ENCODE measurements at places on chromosomes 3 and 15.

DNA sequence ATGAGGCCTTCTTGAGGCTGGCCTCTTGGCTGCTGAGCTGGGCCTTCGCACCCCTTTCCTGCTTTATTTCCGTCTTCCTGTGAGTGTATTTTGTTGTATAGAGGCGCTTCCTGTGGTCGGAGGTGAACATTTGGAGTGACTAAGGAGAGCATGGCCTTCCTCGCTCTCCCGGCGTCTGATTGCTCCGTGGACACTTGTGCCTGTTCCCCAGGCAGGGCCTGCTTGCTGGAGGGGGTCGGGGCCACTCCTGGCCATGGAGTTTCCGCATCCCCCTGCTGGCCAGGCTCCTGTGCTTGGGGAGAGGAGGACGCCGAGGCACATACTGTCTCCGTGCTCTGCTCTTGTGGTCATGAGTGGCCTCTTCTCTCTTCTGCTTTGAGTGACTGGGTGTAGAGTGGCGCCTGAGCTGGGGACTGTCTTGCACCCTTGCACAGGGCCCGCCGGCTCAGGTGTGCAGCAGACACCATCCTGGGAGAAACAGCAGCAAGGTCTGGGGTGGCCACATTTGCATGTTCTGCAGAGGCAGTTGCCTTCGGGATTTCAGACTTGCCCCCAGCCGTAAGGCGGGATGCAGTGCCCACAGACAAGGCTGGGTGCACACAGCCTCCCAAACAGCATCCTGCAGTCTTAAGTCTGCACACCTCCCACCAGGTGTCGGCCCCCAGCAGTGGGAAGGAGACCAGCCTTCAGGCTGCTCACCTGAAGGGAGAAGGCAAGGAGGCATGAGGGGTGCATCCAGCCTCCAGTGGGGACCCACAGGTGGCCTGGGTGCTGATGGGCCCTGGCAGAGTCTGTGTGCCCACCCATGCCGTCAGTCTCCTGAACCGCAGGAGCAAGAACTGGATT is 16.4 kb downstream of the KLF13 start:
- DNase-seq, result no peak

- DNase-seq, result no peak
These were observed 65.1 kb downstream of the HMCES start for GRCh38 chr3:129343643-129344360.

GRCh38 chr3:100993309-100993708 is at the start of gene ABI3BP:
Gene ABI3BP, minus strand, starts transcription at chr3:100993421. Its CDS starts 37 bp downstream, at chr3:100993384.
- no peak for DNase-seq

DNA sequence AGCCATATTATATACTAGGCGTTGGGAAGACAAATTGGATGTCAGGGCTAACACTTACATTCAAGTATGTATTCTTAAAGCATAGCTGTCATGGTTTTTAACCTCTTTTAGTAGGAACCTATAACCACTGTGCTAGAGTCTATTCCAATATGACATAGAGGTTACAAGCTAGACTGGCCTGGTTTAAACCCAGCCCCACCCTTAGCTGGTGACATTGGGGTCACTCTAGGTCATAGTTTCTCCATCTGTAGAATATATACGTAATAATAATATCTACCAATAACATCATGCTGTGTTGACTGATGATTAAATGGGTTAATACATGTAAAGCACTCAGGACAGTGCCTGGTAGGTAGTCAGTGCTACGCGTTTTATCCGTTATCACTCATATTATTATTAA is 16.7 kb downstream of the NRROS start:
- DNase-seq, result no peak

DNA sequence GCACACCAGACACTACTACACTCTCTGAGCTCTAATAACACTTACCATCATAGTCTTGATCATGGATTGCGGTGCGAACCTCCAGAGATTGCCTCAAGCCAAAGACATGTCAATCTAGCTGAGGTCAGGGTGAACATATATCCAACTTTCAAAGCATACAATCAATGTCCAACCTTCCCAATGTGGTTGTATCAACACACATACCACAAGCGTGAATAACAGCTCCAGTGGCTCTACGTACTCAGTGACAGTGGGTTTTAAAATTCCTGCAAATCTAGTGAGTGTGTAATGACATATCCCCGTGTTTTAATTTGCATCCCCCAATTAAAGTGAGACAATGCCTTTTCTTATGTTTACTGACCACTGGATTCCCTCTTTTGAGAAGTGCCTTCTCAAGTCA is 29.6 kb downstream of the SFMBT1 start:
- DNase-seq, result no peak

DNA sequence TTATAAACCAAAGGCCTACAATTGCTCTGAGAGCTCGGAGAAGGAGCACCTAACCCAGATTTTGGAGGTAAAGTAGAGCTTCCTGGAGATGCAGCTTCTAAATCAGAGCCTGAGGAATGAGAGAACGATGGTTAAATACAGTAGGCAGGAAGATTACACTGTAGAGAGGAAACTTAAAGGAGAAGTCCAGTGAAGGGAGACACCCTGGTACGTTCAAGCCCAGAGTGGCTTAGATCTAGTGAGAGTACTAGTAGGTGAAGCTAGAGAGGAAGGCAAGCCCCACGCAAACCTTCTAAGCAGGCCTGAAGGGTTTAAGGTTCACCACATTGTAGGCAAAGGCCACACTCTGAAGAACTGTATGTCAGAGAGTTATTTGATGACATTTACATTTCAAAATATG is 33.4 kb downstream of the SLC49A4 start:
- DNase-seq, result no peak

- no peak for DNase-seq
These were observed 311.7 kb upstream of the SEMA6D start for GRCh38 chr15:47405365-47406162.

- DNase-seq, result no peak
These were observed 28.7 kb downstream of the LRRK1 start for GRCh38 chr15:100947760-100948429.

GRCh38 chr3:184748219-184749135 is 36.6 kb upstream of the MAGEF1 start:
- no peak for DNase-seq

GRCh38 chr3:136332302-136332701 is 82.2 kb downstream of the PCCB start:
- no peak for DNase-seq

Data from activated T-helper 2 cell treated with anti-CD3 and anti-CD28 coated beads, Interferon-gamma antibody, Interleukin-2, Interleukin-4, amounts not matched to agents 10 μg/mL and 5 μg/mL and 100 μg/mL, durations not matched to agents 14 hours and 24 hours and 36 hours (primary cell).